ENCODE measurements at places on chromosomes 3 and 15. TPM values are rescaled to one million over a fixed set of nuclear protein-coding genes. Genes with fewer than 3 reads are reported as not detected.

Gene GCNT3
- total RNA-seq = not detected

Gene CCK
- total RNA-seq = not detected

Gene SCN11A
- total RNA-seq = 0.15 TPM

Gene GOLGA6D
- not detected for total RNA-seq

Gene IGF1R
- 146 TPM for total RNA-seq

Gene GPR15
- total RNA-seq = 0.59 TPM
